ENCODE measurements at places on chromosomes 5 and 9.

GRCh38 chr5:9251379-9251980 is 294.4 kb downstream of the SEMA5A start:
- no peak for DNase-seq

GRCh38 chr9:130692321-130692720 is 1.3 kb upstream of the EXOSC2 start:
- DNase-seq: no peak

DNA sequence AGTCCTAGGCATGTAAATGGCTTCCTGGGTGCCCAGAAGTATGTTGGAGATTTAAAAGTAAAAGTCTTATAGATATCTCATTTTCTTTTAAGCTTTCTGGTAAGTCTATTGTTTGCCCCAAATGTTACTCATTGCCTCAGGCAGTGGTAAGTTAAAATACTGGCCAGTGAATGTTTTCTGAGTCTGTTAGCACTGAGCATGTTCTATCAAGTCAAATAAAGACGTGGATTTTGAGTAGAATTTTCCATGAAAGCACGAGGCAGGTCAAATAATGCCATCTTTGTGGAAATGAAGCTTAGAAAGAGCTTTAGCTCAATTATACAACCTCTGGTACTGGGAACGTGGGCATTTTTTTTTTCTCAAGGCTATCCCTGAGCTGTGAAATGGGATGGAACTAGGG is 651.3 kb upstream of the ACO1 start:
- no peak for DNase-seq

DNA sequence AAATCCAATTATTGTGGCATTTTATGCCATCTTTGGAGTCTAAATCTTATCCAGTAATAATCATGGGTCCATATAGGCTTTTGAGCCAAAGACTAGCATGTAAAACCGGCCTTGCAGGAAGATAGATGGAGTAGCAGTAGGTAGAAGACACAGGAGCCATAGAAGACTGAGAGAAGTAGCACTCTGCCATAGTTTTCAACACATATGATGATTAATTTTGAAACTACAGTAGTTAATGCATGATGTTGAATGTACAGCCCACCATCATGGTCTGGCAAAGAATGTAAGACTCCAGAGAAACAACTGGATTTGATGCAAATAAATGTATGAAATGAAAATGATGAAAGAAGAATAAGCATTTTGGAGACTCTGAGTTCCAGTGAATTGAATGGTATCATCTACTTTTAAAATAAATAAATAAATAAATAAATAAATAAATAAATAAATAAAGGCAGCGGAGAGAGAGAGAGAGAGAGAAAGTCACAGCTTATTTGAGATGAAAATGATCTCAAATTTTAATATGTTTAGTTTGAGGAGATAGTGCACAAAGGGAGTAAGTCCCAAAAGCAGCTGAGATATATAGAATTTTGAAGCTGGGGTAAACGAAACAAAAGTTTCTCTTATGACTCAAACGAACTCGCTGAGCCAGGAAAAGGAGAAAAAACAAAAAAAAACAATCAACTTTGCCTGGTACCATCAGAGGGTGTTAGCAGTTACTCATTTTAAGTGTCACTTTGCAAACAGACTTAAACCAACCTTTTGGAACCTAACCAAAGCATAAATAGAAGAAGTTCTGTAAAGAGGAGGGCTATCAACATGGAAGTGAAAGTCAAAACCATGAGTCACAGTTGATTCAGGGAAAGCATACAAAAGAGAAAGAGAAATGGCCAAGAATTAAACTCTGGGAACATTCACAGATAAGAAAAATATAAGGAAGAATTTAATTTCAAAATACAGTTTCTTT is 388.7 kb downstream of the CETN3 start:
- DNase-seq: no peak

GRCh38 chr5:32726086-32726557 is 15.0 kb downstream of the NPR3 start:
- DNase-seq: no peak

GRCh38 chr9:97675655-97676054 is 21.5 kb downstream of the XPA start:
- DNase-seq: no peak

GRCh38 chr9:21331676-21332402 is 3.4 kb downstream of the KLHL9 start:
- no peak for DNase-seq

DNA sequence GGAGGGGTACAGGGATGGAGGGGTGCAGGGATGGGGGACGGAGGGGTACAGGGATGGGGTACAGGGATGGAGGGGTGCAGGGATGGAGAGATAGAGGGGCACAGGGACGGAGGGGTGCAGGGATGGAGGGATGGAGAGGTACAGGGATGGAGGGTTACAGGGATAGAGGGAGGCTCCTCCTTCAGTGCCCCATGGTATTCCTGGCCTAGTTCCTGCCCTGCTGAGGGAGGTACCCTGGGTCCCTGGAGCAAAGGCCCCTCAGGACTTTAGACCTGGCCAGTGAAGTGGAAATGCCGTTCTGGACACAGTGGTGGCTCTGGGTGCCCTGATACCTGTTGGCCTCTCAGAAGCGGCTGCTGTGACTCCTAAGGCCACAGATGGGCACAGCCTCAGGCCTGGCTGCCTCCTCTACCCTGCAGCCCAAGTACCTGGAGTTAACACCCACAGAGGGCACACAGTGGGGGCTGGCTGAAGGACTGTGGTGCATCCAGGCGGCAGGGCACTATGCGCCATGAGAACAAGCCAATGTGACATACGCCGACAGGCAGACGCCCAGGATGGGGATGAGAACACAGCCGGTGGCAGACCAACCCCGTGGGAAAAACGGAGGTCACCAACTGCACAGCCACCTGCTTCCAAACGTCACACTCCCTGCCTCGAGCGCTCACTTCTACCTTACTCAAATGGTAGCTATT is 8.4 kb downstream of the PTGES2 start:
- DNase-seq: peak; percentile 7

- DNase-seq: no peak
These were observed 78.9 kb downstream of the APBA1 start for GRCh38 chr9:69593301-69593700.

DNA sequence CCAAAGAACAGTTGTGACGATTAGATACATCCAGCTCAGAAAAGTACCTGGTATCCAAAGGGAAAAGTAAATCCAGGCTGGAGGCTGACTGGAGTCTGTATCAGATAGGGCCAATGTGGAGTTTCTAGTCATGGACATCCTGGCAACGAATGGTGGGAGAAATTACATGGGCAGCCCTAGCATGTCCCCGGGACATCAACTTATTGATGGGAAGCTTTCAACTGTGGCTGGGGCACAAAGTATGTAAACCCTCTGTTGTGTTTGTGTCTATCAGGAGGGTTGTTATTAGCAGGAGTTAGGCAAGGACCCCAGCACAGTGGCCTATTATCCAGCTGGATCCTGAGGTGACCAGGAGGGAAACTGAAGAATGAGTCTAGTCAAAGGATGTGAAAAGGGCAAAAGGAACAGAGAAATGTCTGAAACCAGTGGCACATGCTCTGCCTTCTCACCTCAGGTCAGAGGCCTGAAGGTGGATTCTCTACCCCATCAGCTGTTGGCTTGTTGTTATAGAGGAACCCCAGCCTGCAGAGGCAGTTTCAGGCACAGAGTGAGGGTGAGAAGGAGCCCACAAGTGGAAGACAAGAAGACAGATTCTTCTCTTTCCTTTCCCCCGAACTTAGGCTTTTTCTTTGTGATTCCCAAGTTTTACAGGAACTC is 19.9 kb downstream of the IFNW1 start:
- no peak for DNase-seq

- no peak for DNase-seq
These were observed 31.4 kb downstream of the FANCC start for GRCh38 chr9:95286151-95286550.

GRCh38 chr5:57692582-57693487 is 210.2 kb upstream of the ACTBL2 start:
- DNase-seq: peak; percentile 14

DNA sequence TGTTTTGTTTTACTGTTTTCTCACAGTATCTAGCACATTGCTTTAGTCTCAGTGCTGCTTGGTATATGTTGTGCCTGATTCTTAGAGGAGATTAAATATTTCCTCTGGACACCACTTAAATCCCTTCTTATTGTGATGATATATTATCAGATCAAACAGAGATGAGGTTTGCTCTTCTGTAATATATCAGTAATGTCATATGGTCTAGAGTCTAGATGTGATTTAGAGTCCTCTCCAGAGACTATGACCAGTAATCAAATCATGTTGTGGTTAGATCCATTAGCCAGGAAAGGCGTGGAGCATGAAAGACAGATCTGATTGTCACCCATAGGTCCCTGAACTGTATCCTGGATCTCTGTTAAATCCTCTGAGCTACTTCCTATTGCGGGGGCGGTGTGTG is 24.4 kb downstream of the CAMK4 start:
- no peak for DNase-seq

DNA sequence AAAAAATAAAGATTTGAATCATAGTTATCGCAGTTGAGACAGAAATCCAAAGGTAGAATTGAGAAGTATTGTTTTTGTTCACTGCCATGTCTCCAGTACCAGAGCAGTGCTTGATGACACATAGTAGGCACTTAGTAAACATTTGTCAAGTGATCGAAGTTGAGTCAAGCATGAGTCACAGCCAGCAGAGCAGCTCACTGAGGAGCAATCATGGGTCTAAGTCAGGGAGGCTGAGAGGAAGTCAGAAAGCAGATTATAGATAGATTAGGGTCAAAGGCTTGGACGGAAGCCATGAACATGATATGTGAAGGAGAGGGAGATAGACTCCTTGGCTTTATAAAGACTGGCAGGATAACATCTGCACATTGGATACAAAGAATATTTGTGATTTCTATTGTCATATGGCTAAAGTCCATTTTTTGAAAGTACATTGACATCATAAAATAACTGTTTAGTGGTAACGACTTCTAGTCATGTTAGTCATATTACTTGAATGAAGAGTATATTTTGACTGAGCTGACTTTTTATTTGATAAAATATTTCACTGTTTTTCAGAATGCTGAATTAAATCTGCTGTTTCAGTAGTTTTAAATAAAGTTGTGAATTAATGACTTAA is 168.5 kb downstream of the RAB3C start:
- DNase-seq: peak; percentile 33
